ENCODE measurements at places on chromosomes 4 and X. TPM values are rescaled to one million over a fixed set of nuclear protein-coding genes. Genes with fewer than 3 reads are reported as not detected.

TRAPPC2 gene
- total RNA-seq, result 32.5 TPM

MAGEC3 gene
- not detected for total RNA-seq

CENPI gene
- 1.2 TPM for total RNA-seq

SLC49A3 gene
- total RNA-seq, result 4.3 TPM

PRDM5 gene
- total RNA-seq, result 8.9 TPM

DOCK11 gene
- 4.9 TPM for total RNA-seq

TMEM154 gene
- 8.3 TPM for total RNA-seq

BANK1 gene
- total RNA-seq, result 1.9 TPM
